ENCODE measurements at places on chromosomes 4 and X.

DNA sequence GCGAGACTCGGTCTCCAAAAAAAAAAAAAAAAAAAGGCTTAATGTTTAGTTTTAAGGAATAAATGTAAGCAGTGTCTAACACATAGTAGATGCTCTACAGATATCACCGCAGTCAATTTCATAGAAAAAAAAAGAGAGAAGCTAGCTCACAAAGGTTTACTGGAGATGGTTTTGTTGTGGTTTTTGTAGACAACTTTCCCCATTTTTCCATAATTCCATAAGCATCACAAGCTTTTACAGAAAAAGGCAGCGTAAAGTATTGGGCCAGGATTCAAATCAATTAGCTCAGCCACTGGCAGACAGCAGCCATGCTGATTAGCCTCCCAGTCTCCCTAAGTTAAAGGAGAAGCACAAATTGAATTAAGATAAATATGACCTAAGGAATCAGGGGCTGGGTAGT is 1.5 kb downstream of the GRSF1 start:
- no peak for DNase-seq

- no peak for DNase-seq
Measured at GRCh38 chr4:81754169-81754568, 282.5 kb upstream of the RASGEF1B start.

DNA sequence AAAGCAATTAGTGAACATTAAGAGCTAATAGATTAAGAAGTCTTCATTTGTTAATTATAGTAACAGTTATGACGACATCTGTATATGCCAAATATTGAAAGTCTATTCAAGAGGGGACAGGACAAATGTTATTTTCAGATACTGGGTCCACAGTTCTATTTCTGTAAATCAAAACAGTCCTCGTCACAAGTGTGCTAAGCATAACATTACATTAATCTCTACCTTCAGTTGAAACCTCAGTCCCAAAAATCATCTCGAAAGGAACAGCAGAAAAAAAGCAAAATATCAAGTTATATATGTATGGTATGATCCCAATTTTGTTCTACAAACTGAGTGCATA is 70.3 kb downstream of the APBB2 start:
- DNase-seq: no peak

DNA sequence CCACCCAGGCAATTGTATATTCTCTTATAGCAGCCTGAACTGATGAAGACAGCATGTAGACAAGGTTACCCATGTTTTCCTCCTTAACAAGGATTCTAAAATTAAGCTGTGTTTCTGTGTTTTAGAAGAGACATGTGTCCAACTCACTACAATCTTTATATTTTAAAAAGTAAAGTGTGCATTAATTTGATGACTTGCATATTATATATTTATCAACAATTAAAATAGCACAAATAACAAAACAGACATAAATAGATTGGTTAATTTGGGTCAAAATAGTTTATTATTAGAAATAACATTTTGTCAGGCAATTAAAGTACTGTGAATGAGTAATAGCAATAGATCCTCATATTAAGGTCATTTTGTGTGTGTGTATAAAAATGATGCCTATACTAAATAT is 357.1 kb downstream of the PDGFC start:
- DNase-seq: no peak

DNA sequence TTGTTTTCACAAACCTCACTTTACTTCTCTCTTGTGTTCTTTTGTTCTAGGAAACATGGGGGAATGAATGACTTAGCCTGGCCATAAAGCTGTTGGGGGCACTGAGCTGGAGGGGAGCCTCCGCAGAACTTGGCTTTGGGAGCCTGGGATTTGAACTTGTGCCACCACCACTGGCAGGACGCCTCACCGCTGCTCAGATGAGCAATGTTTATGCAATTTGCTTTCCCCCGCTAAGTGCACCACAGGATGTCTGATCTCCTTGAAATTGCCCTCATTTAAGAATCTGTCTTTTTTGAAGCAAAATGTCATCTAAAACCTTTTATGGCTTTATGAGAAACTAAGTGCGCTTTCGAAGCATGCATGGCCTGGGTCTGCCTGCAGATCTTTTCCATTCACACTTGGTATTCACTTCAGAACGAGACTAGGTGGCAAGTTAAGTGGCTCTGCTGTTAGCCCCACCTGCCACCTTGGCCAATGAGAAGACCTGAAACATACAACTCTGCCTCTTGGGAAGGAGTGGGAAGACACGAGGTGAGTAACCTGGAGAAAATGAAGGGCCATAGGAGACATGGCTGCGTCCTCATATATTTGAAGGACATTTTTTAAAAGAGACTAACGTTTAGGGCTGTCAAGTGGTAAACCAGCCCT is 119.3 kb downstream of the LDB2 start:
- no peak for DNase-seq

DNA sequence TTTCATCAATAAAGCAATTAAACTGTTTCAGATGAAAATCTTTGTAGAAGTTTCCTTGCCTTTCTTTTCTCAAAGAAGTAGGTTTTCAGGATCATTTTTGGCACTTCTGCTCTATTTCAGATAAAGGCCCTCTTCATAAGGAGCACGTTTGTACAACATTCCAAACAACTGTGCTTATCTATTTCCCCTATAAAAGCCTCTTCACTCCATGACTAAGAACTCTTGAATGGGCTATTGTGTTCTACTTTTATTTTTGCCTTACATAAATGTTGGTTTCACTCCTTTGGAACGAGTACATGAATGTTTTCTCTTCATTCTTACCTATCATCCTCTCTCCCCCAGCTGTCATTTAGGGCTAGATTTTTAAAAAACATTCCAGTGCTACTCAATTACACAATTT is 288.0 kb upstream of the PPP1R2C start:
- DNase-seq: no peak

DNA sequence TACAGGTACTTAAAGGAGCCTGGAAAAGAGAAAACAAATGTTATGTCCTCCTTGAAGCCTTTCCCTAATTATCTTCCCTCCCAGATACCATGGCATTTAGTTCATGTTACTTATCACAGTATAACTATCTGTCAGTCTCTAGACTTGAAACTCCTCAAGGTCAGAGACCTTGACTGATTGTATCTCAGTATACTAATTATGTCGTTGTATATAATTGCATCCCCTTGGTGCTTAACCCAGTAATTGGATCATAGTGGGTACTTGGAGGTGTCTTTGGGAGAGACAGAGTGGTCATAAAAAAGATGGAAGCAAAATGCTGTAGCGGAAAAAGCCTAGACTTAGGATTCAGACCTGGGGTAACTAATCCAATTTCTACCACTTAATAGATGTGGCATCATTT is 8.1 kb downstream of the IGBP1 start:
- DNase-seq: no peak

DNA sequence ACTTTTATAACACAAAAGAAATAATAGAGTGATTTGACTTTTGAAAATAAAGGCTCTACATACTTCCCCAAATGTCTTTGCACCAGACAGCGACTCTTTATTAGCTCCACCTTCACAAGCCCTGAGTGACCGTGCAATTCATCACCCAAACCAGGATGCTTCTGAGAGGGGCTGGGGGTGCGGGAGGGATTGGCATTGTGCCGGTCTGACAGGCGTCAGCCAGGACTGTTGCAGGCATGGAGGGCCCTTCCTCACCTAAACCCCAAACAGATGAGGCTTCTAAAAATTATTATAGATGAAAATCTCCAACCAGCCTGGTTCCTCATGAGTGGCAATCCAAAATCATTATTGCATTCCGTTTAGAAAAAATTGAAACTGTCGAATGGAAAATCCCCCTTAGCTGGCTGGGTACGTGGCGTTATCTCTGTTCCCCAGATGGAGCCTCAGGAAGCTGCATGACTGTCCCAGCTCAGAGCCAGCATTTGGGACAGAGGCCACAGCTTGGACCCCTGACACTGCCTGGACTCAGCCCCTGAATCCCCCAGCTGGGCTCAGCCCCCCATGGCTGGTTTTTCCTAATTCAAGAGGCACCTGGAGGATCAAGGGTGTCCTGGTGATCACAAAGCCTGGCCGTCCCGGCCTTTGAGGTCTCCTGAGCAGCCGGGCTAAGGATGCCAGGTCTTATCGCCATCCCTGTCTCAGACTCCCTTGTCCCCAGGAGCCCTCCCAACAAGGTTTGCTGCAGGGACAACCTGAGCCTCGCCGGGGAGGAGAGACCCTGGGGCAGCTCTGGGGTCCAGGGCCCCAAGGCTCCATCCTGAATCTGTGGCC is 60.4 kb downstream of the SORCS2 start:
- DNase-seq: no peak
